ENCODE measurements at places on chromosomes 12 and 14. TPM values are rescaled to one million over a fixed set of nuclear protein-coding genes. Genes with fewer than 3 reads are reported as not detected.
A peak's percentile ranks its signal among the peaks of the same experiment; 100 is the strongest.

DNA sequence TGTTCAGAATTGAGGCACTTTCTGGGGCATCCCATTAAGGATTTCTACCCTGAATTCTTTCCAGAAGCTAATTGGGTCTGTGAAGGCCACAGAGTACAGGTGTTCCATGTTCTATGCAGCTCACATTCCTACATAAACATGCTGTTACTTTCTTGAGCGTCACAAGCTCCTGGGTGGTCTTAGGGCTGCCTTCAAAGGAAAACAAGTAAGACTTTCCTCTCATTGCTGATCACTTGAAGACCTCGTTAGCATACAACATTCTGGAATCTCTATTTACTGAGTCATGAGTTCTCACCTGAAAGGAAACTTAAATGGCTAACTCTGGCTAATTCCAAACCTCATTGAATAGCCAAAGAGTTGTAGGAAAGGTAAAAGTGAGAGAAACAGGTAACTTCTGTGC lies 63.0 kb upstream of the HMGA2 start:
- H3K36me3 ChIP-seq, result no peaks in the 10 kb centered on the region
- no peaks in the 10 kb centered on the region for H3K27me3 ChIP-seq

- no peak overlapping the region for H3K27ac ChIP-seq
- H3K4me3 ChIP-seq, result no peak overlapping the region
- H3K27me3 ChIP-seq, result no peaks in the 10 kb centered on the region
- DNase-seq, result no peak
Observed at GRCh38 chr14:72290241-72290640, 358.0 kb downstream of the RGS6 start.

COPZ1 gene
- total RNA-seq, result 219 TPM

DNA sequence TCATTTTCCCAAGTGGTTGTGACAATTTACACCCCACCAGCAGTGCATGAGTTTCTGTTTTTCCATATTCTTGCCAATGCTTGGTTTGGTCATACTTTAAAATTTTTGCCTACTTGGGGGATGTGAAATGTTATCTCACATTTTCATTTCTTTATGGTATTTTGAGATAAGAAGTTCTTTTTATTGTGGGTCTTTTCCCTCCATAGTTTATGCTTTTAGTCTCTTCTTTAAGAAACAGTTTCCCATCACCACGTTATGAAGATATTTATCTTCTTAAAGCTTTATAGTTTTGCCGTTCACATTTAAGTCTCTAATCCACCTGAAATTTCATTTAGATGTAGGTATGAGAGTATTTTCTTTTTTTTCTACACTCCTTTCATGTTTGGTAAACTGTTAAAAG lies 95.7 kb downstream of the PPM1A start:
- DNase-seq, result no peak
- H3K36me3 ChIP-seq, result no peaks in the 10 kb centered on the region

- H3K4me3 ChIP-seq, result no peak overlapping the region
- H3K27ac ChIP-seq, result no peak overlapping the region
- H3K36me3 ChIP-seq, result no peaks in the 10 kb centered on the region
- no peaks in the 10 kb centered on the region for H3K27me3 ChIP-seq
- H3K4me1 ChIP-seq, result no peaks in the 10 kb centered on the region
Observed at GRCh38 chr14:65791191-65791981, 378.9 kb downstream of the FUT8 start.

- no peak for DNase-seq
- peaks cover 6% of the 10 kb centered on the region for H3K4me1 ChIP-seq
- peaks cover 55% of the 10 kb centered on the region for H3K27me3 ChIP-seq
- H3K4me3 ChIP-seq, result peak overlapping the region; percentile 48
Observed at GRCh38 chr12:48198672-48198971, 4.5 kb downstream of the OR10AD1 start.

- no peak overlapping the region for H3K27ac ChIP-seq
- H3K36me3 ChIP-seq, result no peaks in the 10 kb centered on the region
- no peaks in the 10 kb centered on the region for H3K27me3 ChIP-seq
- DNase-seq, result no peak
- no peak overlapping the region for H3K4me3 ChIP-seq
Observed at GRCh38 chr12:7719946-7720730, 8.9 kb downstream of the DPPA3 start.

TOMM20L gene
- total RNA-seq, result not detected

- DNase-seq, result no peak
- H3K4me1 ChIP-seq, result no peaks in the 10 kb centered on the region
- H3K27ac ChIP-seq, result no peak overlapping the region
- no peak overlapping the region for H3K4me3 ChIP-seq
Observed at GRCh38 chr14:81268016-81268416, 47.3 kb upstream of the GTF2A1 start.

DNA sequence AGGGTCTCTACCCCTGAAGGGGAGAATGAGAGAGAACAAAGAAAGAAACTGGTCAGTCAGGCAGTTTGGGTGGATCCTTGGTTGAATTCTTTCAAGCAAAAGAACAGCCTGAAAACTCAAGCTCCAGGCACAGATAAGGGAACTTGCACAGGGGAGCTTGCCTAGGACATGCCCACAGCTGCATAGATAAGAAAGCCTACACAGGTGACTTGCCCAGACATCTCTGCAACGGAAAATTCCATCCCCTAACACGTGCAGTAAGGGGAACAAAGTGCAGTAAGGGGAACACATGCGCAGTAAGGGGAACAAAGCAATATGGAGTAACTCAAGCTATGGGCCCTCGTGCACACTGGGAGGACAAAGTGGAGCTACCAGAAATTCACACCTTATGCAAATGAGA lies 540.1 kb upstream of the MIS18BP1 start:
- no peak for DNase-seq
- H3K4me3 ChIP-seq, result no peak overlapping the region
- H3K27ac ChIP-seq, result no peak overlapping the region
- peaks cover 8% of the 10 kb centered on the region for H3K4me1 ChIP-seq

INHBC gene
- 0.06 TPM for total RNA-seq

DNA sequence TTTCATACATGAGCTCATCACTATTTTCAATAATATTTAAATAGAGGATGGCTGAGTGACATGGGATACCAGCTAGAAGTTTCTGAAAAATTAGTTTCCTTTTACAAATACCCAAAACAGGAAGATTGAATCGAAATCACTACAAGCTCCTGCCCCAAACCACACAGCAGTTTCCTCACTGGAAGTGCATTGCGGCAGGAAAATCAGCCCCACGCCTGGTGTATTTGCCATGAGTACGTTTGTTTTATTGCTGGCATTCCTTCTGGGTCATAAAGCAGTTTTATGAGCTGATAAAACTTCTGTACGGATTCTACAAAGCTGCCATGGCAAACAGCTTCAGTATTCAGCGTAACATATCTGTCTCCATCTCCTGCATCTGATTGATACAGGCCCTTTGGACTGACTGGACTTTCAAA lies 23.7 kb downstream of the CDC42BPB start:
- H3K36me3 ChIP-seq, result no peaks in the 10 kb centered on the region
- no peak overlapping the region for H3K4me3 ChIP-seq
- DNase-seq, result no peak
- no peak overlapping the region for H3K27ac ChIP-seq
- no peaks in the 10 kb centered on the region for H3K27me3 ChIP-seq

- H3K4me1 ChIP-seq, result peaks cover 10% of the 10 kb centered on the region
- no peaks in the 10 kb centered on the region for H3K27me3 ChIP-seq
- no peaks in the 10 kb centered on the region for H3K36me3 ChIP-seq
- H3K27ac ChIP-seq, result no peak overlapping the region
Observed at GRCh38 chr12:2336409-2336829, 283.6 kb downstream of the CACNA1C start.

DNA sequence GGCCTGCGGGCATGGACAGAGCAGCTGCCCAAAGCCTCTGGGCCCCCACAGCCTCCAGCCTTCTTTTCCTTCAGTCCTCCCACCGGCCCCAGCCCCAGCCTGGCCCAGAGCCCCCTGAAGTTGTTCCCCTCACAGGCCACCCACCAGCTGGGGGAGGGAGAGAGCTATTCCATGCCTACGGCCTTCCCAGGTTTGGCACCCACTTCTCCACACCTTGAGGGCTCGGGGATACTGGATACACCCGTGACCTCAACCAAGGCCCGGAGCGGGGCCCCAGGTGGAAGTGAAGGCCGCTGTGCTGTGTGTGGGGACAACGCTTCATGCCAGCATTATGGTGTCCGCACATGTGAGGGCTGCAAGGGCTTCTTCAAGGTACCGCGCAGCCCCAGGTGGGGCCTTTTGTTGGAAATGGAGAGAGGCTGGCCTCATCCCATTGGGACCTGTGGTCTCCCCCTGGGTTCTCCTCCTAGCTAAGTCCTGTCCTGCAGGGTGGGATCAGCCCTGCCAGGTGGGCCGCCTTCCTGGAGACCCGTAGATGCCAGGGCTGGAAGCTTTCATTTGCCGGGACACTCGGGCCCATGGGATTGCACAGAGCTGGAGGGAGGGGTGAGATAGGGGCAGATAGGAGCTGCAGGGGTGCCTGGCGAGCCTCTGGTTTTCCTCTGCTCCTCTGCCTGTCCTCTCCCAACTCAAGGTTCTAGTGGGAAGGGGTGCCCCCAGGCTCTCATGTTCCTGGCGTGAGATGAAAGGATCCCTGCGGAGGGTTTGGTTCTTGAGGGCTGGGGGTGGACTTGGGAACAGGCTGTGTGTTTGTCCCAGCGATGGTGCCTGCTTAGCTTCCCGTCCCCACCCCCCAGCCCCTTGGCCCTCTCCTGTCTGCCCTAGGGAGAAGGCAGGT lies 3.8 kb downstream of the NR4A1 start:
- no peak overlapping the region for H3K4me3 ChIP-seq
- H3K27me3 ChIP-seq, result peaks cover 28% of the 10 kb centered on the region
- no peak overlapping the region for H3K27ac ChIP-seq
- H3K4me1 ChIP-seq, result peaks cover 14% of the 10 kb centered on the region
- no peak for DNase-seq

DNA sequence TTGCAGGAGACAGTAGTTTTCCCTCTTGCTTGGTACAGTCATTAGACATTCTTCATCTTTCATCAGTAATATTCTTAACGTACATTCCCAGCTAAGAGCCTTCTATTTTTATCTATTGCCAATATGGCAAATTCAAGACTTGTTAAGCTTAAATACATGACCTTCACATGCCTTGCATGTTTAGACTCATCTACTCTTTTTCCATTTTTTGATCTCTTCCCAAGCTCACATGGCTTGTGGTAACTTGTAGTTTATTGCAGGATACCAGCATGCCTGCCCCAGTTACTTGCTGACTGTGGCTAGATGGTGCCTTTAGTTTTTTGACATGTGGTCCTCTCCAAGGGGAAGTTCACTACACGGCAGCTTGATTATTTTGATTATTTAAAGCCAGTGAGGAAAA lies 729.0 kb downstream of the SLC6A15 start:
- no peaks in the 10 kb centered on the region for H3K4me1 ChIP-seq
- no peaks in the 10 kb centered on the region for H3K27me3 ChIP-seq
- H3K4me3 ChIP-seq, result no peak overlapping the region
- no peak for DNase-seq

- H3K4me3 ChIP-seq, result no peak overlapping the region
- no peaks in the 10 kb centered on the region for H3K27me3 ChIP-seq
- no peak for DNase-seq
- H3K4me1 ChIP-seq, result no peaks in the 10 kb centered on the region
- H3K27ac ChIP-seq, result no peak overlapping the region
Observed at GRCh38 chr14:95468448-95469133, 47.9 kb downstream of the SYNE3 start.

TPPP2 gene
- not detected for total RNA-seq

GRCh38 chr12:90794212-90794611 lies 160.8 kb downstream of the CCER1 start:
- no peaks in the 10 kb centered on the region for H3K27me3 ChIP-seq
- no peaks in the 10 kb centered on the region for H3K36me3 ChIP-seq
- no peak overlapping the region for H3K4me3 ChIP-seq
- H3K27ac ChIP-seq, result no peak overlapping the region
- DNase-seq, result no peak

DNA sequence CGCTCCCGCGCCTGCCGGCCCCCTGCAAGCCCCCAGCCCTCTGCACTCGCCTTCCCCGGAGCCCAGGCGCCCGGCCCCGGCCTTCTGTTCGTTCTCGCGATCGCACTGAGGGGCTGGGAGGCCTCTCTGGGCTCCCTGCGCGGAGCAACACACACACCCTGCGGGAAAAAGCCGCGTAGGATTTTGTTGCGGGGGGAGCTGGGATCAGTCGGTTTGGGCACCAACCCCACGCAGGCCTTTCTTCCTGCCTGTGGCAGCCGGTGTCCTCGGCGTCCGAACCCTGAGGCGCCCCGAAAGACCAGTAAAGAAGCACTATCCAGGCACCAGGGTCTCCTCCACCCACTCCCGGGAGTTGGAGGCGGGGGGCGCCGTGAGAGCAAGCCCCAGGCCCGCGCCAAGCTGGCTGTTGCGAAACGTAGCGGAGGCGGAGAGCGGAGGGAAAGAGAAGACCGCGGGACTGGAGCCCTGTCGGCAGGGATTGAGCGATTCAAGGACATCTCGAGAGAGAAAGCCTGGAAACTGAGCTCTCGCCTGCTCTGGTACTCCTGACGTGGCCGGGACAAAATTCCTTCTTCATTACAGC lies 1.9 kb upstream of the HOXC5 start:
- H3K4me1 ChIP-seq, result no peaks in the 10 kb centered on the region
- no peak overlapping the region for H3K27ac ChIP-seq
- H3K36me3 ChIP-seq, result no peaks in the 10 kb centered on the region
- no peak overlapping the region for H3K4me3 ChIP-seq
- H3K27me3 ChIP-seq, result peaks cover 100% of the 10 kb centered on the region
- DNase-seq, result peak; percentile 70

DNA sequence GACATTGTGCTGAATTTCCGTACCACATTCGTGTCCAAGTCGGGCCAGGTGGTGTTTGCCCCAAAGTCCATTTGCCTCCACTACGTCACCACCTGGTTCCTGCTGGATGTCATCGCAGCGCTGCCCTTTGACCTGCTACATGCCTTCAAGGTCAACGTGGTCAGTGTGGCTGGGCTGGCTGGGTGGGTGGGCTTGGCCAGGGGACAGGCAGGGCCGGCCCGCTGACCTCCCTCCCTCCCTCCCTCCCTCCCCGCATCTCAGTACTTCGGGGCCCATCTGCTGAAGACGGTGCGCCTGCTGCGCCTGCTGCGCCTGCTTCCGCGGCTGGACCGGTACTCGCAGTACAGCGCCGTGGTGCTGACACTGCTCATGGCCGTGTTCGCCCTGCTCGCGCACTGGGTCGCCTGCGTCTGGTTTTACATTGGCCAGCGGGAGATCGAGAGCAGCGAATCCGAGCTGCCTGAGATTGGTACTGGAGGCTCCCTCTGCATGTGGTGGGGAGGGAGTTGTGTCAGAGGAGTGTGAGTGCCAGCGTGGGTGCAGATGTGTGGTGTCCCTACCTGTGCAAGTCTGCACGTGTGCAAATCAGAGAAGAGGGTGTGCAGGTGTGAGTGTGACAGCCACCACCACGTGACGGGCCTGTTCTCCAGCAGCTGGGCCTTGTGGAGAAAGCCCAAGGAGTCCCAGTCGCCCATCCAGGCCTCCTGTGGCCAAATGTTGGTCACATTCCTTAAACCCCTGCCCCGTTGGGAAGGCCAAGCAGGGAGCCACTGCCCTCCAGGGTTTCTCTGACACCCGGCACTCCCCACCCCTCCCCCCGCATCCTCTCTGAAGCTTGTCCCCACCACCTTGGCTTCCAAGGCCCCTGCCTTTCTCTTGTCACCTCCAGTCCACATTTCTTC lies 5.3 kb downstream of the KCNH3 start:
- peak overlapping the region; percentile 33 for H3K4me3 ChIP-seq
- no peak for DNase-seq
- H3K27ac ChIP-seq, result no peak overlapping the region
- H3K27me3 ChIP-seq, result peaks cover 100% of the 10 kb centered on the region
- no peaks in the 10 kb centered on the region for H3K36me3 ChIP-seq
- peaks cover 6% of the 10 kb centered on the region for H3K4me1 ChIP-seq
